ENCODE measurements at places on chromosomes 1 and 21.

GRCh38 chr1:67589519-67590233 is 95.3 kb upstream of the GADD45A start:
- no peak for DNase-seq

DNA sequence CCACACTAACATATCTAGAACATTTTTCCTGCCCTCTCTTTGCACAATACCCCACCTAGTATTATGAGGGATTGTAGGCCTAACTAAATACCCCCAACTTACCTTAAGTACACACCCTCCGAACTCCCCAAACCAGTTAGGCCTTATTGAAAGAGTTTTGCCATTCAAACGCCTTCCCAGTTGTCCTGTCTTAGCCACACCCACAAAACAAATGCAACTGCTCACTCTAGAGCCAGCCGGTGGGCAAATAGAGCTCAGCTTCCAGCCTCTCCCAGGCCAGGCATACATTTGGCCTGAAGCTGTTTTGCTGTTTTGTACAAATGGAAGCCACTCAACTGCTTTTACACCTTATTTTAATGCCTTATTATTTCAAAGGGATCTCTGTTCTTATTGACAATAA is 224.2 kb upstream of the RUNX1 start:
- no peak for DNase-seq

DNA sequence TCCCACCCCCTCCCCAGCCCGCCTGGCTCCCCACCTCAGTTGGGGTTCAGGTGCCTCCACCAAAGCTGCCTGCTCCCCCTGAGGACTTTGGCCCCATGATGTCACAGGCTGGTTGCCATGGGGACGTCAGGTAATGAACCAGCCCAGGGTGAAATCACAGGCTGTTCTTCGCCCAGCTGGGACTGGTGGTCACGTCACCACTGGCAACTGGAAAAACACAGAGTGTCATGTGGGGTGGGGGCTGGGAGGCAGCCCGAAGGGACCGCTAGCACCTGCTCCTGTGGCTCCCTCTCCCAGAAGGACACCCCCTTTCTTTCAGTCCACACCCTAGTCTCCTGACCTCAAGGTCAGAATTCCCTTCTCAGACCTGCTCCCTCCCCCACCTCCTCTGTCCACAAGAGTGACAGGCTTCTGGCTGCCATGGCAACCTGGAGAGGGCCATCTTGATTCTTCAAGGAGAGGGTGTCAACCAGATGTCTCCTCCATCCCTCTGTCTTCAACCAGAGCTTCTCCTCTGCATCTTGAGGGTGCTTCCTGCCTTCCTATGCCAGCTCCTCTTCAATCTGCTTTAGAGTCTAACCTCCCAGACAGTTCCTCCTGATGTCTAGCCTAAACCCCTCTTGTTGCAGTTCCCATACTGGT is 6.2 kb downstream of the FAM131C start:
- no peak for DNase-seq

DNA sequence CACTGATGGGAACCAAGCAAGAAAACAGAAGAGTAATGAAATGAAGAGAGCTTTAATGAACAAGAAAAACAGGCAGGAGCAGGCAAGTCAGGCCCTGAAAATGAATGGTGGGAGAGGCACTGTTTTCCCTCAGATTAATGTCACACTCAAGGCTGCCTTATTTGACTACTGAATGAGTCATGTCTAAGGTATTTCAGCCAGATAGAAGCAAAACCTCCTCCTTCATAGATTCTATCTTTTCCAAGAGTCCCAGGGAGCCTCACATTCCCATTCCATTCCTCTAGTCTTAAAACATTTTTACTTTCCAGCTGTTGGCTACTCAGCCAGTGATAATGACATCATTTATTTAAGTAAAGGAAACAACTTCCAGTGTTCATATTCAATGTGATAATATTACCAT is 228.4 kb upstream of the NRIP1 start:
- DNase-seq, result no peak

DNA sequence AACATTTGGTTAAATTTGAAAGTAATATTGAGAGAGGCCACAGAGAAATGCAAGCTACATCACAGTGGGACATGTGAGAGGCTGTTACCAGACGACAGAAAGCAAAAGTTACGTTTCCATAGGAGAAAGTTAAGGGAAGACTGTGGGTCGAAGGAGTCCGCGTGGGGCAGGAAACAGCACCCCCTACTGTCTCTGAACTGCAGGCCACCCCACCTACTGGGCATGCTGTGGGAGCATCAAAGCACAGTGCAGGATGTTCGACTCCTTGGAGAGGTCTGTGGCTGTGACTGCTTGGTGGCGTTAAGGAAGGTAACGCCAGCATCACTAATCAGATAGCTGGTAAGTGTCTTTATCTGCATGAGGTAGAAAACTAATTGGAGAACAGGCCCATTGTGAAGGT is 123.9 kb downstream of the PTBP2 start:
- DNase-seq, result no peak

GRCh38 chr1:3586986-3587759 is 24.1 kb downstream of the MEGF6 start:
- DNase-seq, result no peak

GRCh38 chr1:24768873-24769605 is 23.8 kb downstream of the CLIC4 start:
- DNase-seq, result no peak

DNA sequence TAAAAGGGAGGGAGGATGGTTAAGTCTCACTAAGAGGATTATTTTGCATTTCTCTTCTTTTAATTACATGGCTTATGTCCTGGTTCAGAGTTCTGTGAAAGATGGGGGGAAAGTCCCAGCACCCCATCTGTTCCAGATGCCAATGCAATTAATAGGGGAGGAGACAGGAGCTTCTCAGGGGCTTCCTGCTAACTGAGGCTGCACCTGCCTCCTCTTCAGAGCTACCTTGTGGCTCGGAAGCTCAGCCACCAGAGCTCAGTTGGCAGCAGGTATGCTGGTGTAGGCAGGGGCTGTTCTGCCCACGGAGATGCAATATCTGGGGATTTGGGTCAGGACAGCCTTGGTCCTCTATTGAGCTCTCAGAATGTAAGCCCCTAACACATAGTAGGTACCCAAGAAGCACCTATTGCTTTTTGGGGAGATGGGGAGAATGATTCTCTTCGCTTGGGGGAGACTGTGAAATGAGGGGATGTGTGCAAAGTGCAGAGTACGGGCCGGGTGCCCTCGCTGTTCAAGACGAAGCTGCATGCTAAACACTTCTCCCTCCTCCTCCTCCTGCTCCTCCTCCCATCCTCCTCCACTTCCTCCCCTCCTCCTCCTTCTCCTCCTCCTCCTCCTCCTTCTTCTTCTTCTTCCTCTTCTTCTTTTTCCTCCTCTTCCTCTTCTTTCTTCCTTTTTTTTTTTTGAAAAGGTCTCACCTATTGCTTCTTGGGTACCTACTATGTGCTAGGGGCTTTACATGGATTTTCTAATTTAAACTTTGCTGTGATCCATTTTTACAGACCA is 279.0 kb downstream of the PTPRU start:
- DNase-seq, result no peak

GRCh38 chr1:86706018-86706635 is 1.8 kb downstream of the SH3GLB1 start:
- no peak for DNase-seq

DNA sequence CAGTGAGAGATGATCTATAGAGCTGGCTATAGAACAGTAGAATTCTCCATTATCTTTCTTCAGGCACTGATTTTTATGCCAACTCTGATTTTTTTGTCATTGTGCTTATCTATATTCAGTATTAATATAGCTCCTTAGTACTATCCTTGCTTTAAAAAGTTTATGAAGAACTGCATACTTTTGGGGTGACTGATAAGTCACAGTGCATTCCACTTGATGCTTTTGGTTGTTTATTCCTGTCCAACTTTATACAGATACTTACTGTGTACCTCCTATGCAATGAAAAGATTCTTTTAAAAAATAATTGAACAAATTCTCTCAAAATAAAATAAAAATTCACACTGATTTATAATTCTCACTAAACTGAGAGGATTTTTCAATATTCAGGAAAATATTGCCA is 71.6 kb downstream of the COL24A1 start:
- DNase-seq, result no peak

DNA sequence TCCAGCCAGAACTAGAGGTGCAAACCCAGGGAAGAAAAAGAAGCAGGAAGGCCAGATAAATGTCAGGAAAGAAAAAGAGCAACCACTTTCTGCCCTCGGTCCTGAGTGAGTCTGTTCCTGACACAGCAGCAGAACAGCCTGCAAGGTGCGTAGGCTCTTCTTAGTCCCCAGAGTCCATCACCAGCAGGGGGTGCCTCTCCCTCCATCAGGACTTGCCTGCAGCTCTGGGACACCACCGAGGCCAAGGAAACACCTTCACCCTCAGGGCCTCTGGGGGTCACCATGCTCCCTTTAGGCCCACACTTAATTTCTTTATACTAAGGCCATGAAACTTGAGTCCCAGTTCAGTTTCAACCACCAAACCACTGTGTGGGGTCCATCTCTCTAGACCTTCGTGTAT is 43.7 kb upstream of the NFASC start:
- DNase-seq, result no peak

- no peak for DNase-seq
These were observed 94.5 kb upstream of the SPATA6 start for GRCh38 chr1:48566492-48566891.

DNA sequence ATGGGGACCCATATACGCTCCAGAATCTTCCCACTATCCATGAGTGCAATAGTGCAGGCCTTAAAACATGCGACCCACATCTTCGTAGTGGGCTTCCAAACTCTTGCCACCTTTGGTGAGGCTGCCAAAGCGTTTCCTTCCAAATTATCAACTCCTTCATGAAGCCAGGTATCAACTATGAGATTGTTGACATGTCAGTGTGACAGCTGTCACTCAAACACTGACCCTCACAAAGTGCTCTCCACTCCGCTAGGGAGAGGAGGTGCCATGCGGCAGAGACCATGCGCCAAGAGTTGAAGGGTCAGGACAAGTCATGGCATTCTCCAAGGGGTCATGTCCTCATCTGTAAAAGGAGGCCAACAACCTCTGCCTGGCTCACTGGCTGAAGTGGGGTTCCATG is 103.3 kb downstream of the SUSD4 start:
- no peak for DNase-seq

DNA sequence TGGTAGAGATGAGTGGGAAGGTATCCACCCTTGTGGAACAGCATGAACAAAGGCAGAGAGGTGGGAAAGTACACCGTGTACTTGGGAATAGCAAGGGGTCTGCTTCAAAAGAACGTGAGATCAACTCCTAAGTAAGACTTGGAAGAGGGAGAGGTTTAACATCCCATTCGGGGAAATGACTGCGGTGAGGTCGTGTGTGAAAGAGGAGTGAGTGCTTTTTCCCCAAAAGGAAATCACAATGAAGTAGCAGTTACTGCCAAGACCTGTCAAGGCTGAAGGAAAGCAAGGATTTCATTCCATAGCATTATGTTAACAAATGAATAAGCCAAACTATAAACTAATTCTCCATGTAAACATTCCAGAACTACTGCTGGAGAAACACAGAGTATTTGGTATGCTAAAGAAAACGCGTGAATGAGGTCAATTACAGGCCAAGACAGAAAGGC is 20.0 kb upstream of the SYDE2 start:
- no peak for DNase-seq

GRCh38 chr1:221071777-221072176 is 192.5 kb downstream of the HLX start:
- DNase-seq, result no peak

DNA sequence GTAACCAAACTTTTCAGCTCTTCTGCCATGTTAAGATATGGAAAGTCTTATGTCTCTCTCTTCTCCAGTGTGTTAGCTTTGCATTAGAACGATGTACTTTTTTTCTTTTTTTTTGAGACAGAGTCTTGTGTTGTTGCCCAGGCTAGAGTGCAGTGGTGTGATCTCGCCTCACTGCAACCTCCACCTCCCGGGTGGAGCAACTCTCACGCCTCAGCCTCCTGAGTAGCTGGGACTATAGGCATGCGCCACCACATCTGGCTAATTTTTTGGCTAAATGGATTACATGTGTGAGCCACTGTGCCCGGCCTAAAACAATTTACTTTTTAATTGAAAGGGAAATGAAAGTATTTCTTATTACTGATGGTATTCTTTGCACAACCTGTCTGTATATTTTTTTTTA is 35.8 kb downstream of the SPEN start:
- no peak for DNase-seq

DNA sequence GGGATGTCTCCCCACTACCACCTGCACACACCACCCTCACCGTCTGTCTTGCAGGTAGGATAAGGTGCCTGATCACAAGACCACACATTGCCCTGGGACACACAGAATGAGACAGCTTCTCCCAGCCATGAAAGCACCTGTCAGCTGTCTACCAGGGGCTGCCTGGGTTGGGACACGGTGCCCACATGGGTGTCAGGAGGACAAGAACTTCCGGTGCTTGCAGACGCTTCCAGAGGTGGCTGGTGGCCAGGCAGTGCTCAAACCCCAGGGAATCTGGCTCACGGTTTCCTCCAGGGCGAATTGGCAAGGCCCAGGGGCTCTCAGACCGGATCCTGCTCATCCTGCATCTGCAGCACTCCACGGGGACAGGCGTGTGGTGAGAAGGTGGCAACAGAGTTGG is 182.6 kb upstream of the ARHGEF16 start:
- no peak for DNase-seq

DNA sequence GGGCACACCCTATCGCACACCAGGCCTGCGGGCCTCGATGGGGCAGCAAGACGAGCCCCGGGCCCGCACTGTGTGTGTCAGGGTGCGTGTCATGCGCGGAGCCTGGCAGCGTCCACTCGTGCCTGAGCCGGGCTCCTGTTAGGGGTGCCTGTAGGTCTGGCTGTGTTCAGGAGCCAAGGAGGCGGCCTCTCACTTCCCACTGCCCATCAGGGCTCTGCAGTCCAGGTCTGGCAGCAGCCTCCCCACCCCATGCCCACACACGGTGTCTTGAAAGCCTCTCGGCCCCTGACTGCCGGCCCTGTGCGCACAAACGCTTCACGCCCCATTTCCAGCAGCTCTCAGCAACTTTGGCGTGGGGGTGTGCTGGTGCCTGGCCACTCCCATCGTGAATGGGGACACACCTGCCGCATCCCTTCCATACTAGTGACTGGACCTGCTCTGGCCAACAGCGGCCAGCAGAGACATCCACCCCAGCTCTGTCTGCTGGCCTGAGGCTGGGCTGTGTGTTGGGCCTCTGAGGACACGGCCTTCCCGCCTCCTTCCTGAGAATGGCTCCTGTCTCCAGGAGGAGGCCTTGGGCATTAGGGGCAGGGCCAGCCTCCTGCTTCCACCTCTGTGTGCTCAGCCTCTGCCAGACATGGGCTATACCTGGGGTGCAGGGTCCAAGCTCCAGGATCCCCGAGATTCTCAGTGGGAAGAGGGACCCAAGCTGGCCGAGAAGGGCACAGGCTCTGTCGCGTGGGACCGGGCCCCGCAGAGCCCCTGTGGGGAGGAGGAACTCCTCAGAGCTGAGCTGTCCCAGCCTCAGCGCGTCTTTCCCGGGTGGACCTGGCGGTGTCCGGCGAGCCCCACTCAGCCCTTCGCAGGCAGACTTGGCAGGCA is 41.8 kb upstream of the ACTRT2 start:
- DNase-seq, result no peak
